ENCODE measurements at places on chromosomes 7 and 10.
A peak's percentile ranks its signal among the peaks of the same experiment; 100 is the strongest.

DNA sequence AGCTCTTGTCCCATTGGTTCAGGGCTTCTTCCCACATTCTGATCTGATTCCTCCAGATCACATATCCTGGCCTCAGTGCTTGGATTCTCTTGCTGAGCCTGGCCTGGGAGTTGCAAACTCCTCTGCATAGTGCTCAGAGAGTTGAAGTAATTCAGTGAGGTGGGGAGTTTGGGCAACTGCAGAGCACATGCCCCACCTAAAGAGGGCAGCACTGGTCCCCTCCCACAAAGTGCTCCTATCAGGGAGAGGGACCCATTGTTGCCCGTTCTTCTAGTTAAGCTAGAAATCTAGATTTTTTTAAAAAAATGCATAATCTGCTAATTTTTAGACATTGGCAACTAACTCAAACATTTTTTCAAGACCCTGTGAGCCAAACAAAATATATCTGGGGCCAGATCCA is 45.1 kb downstream of the CHN2 start:
- peak; percentile 42 for DNase-seq

GRCh38 chr7:80244206-80244916 is 109.7 kb downstream of the GNAI1 start:
- DNase-seq, result no peak

DNA sequence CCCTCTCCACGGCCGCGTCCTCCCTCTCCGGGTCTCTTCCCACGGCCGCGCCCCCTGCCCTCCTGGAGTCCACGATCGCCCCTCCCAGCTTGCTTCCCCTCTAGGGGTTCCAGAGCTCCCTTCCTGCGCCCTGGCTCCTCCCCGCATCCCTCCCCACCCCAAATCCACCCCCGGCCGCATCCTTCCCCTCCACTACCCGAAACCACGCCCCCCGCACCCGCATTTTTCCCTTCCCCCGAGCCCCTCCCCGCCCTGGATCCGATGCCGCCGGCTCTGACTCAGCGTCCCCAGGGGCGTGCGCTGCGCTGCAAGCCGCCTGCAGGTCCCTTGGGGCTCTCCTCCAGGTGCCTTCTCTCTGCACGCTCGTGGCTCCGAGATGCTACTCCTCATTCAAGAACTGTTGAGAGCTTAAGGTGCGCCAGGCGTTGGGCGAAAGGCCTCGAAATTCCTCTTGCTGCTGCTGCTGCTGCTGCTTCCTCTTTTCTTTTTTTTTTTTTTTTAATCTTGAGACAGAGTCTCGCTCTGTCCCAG is 372 bp upstream of the TMEM130 start:
- peak; percentile 86 for DNase-seq

DNA sequence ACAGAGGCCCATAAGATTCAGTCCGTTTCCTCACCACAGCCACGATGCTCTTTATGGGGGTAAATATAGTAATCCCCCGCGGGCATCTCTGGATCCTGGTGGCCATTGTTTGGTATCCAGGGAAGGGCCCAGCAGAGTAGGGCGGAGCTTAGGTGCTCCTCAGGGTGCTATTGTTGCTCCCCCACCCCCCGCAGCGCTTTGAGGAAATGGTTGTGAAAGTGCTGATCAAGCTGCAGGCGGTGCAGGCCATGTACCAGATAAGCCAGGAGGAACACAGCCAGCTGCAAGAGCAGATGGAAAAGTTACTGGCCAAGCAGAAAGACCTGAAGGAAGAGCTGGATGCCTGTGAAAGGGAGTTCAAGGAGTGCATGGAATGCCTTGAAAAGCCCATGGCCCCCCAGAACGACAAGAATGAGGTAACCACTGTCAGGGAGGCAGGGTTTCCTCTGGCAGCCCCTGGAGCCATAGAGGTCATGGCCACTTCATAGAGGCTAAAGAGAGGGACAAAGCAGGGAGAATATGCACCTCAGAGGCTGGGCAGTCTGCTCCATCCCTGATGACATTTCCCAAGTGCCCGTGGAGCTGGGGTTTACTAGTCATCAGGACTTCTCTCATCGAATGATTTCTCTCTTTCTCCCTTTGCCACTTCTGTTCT is 17.6 kb upstream of the FLNC start:
- no peak for DNase-seq

DNA sequence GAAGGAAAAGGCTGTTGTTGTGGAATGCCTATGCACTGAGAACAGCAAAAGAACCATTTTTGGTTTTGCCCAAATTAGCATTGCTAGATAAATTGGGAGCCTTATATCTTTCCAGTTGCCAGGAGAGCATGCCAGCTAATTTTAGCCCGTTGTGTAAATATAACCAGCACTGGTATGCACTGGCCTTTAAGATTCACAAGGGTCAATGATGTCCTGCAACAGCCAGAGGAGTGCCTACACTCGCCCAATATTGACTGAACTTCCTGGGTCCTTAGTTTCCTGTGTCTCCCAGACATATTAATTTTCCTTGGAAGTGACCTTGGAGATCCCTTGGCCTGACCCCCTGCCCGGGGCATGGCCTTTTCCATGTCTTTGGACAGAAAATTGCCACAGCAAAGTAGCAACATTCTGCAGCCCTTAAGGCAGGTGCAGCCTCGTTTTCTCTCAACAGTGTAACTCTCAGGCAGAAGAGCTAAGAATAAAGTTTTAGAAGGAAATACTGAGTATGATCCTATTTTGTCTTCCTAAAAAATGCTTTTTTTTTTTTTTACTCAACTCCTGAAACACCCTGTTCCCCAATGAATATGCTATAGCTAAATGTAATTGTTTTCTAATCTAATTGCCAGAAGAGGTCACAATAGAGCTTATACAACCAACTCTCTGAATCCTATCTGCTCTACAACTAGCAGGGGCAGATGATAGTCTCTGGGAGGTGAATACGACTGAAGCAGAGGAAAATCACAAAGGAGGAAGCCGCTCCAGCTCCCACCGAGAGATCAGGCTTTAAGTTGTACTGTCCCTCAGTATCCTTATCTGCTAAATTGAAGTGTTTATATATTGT is 131.9 kb upstream of the PCGF5 start:
- no peak for DNase-seq

DNA sequence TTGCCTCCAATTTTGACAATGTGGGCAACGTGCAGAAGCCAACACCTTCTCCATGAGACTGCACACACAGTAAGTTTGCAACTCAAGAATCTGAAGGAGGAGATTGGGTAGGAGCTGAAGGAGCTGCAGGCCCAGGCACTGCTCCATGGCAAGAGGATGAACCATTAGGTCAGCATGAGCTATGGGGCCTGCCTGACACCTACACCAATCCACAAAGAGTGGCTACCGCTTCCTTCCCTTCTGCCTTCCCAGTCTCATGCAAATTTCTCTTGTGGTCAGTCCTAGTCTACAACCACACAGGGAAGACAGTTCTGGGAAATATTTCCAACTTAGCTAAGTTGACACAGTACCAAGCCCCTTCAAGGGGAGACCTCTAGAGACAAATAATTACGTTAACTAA is 142.0 kb upstream of the ADO start:
- DNase-seq, result no peak

DNA sequence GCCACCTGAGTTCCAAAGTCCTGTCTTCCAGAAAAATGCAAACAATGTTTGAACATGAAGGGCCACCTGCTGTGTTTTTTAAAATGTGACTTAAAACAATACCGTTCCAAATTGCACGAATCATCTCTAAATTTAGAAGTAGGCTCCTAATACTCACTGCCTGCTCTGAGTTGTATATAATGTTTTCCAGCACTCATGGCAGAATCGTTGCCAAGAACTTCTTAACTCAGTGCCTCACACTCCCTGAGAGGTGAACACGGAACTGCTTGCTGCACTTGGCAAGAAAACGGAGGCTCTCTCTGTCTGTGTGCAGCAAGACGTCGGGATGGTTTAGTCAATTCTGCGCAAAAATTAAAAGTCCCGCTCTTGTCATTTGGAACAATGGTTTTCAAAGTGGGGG is 757.3 kb upstream of the AUTS2 start:
- no peak for DNase-seq

GRCh38 chr10:35563261-35563891 is 41.8 kb upstream of the GJD4 start:
- DNase-seq, result peak; percentile 61

GRCh38 chr10:106930751-106931150 is 233.8 kb downstream of the SORCS1 start:
- no peak for DNase-seq

DNA sequence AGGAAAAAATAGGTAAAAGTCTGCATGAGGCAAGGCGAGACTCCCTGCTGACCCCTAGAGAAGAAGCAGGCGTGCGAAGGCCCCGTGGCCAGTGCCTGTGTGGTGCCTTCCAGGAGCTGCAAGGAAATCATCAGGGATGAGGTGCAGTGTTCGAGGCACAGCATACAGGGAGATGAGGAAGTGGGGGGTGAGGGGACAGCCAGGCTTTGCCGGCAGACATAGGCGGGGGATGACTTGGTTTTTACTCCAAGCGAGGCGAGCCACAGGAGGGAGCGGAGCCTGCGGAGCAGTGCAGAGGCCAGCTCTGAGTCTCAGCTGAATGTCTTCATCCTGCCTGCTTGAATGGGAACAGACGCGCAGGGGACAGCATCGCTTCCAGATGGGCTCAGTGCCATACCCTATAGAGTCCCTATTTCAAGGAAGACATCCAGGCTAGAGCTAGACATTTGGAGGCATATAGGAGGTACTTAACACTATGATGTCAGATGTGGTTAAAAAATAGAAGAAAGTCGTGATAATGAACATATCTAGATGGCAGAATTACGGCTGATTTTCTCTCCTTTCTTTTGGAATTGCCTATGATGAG is 49.5 kb downstream of the TCERG1L start:
- DNase-seq, result no peak

- no peak for DNase-seq
Measured at GRCh38 chr10:124125305-124126116, 32.1 kb upstream of the CHST15 start.

DNA sequence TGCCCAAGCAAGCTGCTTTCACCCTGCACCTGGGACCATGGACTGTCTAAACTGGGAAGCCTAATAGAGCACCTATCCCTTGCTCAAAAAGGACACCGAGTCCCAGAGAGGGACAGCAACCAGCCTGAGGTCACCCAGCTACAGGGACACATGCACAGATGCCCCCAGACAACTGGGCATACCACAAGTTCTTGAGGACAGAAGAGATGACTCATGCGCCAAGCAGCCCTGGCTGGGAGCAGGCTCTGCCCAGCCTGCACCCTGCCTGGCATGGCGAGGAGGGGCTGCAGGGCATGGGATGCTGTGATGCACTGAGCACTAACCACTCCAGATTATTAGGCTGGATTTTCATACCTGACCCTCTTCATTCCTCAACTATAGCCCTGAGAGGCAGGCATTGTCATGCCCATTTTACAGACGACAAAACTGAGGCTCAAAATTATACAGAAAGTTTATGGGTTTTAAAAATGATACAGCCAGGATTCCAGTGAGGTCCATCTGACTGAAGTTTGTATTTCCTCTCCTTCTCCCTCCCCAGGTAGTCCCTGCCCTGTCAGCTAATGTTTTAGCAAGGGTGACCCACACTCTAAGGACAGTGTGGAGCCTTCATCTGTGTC is 289.3 kb upstream of the ZMIZ1 start:
- DNase-seq, result no peak

DNA sequence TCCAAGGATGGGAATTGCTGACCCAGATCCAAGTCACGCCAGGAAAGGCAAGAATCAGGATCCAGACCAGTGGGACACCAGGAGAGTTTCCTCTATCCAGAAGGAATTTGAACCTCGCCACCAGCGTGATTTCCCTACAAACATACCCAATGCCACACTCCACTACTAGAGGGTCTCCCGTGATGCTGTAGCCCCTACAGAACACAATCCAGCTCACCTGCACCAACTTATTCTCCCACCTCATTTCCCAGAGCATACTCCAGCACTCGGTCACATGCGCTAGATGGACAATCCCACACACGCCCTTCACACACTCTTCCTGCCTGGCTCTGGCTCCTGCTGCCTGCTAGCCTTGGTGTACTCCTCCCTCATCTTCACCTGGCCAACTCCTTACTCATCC is 142.1 kb upstream of the PDE1C start:
- no peak for DNase-seq

- no peak for DNase-seq
Measured at GRCh38 chr7:154840086-154840485, 162.8 kb downstream of the PAXIP1 start.

- no peak for DNase-seq
Measured at GRCh38 chr7:91342346-91342745, 78.1 kb downstream of the FZD1 start.

DNA sequence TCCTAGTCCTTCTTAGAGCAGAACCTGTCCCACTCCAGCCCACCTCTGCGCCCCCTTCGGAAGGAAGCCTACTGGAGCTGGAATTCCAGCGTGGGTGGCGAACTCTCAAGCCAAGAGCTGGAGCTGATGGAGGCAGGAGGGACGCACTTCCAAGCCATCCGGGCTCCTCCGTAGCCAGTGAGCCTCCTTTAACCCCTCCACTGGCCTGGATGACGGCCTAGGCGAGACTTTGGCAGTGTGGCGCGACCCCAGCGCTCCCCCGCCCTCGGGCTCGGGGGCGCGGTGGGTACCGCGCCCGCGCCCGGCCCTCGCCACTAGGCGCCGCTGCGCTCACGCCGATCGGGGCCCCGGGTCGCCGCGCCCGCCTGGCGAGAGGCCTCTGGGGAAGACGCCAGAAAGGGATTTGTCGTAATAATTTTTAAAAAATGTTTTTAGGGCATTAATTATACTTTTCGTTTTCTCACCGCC is 5.1 kb upstream of the EMX2 start:
- peak; percentile 39 for DNase-seq

- DNase-seq, result no peak
Measured at GRCh38 chr10:78307576-78307975, 273.9 kb downstream of the RPS24 start.

DNA sequence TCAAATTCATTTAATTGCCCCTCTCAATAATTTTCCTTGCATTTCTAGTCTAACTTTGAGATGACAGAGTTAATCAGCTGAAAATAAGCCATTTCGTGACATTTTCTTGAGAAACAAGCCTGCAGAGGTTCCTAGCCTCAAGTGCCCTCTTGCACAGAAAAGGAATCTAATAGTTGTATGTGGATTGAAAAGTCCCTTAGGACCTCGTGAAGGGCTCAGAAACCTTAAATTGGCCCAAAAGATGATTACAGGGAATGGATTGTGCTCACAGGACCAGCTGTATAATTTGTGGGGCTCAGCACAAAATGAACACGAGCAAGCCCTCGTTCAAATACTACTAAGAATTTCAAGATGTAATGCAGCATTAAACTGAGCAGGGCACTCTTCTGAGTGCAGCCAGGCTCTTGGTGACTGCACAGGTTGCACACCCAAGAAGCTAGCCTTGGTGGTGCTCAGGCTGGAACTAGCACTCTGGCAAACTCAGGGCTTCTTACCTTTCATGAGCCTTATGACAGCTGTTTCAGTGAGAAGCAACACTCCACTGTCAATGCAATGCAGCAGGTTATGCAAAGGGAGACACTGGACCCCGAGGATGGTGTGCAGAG is 102.2 kb downstream of the GSAP start:
- DNase-seq, result no peak

DNA sequence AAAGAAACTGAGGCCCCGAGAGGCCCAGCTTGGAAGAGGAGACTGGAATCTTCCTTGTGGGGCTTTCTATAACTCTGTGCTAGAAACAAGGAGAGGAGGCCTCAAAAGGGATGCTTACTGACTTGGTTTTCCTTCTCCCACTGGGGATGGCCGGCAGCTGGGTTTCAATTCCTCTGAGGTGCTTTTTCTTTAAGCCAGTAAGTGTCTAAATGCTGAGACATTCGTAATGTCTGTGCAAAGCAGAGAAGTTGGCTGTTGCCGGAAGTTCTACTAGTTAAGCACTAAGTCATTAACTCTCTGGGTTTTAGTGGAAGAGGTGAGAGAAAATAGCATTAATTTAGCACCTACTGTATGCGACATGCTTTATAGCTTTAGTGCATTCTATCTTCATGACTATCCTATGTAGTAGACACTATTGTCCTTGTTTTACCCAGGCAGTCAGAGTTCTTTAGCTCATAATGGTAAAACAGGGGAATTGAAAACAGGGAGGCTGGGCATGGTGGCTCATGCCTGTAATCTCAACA is 135.2 kb downstream of the RGS10 start:
- DNase-seq, result no peak
